ENCODE measurements at places on chromosomes 5 and 9.

GRCh38 chr5:54317511-54318260 lies 7.3 kb upstream of the ARL15 start:
- DNase-seq, result no peak
- H3K36me3 ChIP-seq, result no peaks in the 10 kb centered on the region
- no peaks in the 10 kb centered on the region for H3K27me3 ChIP-seq
- H3K4me3 ChIP-seq, result no peak overlapping the region
- H3K4me1 ChIP-seq, result no peaks in the 10 kb centered on the region
- no peak overlapping the region for H3K27ac ChIP-seq

DNA sequence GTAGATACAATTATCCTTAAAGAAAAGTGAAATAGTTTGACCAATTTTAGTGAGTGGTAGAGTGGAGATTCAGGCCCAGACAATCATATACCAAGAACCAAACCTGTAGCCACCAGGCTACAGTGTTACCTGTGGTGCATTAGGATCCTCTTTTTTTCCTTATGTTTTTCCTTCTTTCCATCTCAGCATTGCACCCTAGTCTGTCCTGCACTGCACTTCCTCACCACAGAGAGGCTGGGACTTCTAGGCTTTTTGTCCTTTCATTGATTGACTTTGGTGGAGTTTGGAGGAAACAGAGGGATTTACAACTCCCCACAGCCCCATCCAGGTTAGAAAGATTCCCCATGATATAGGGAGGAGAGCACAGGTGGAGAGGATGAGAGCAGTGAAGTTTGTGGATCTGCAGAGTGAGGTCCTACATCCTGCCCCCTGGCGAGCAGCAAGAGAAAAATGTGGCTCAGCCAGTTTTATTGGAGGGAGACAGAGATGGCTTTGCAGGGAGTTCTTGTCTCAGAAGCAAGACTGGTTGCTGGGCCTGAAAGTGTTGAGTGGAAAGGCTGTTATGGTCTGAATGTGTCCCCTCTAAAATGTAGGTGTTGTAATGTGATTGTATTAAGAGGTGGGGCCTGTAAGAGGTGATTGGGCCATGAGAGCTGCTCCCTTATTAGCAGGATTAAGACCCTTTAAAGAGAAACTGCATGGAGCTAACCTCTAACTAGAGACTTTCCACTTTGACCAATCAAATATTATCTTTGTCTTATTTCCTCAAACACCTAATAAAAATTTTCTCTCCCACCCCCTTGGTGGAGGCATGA lies 36.2 kb downstream of the KIF4B start:
- no peaks in the 10 kb centered on the region for H3K4me1 ChIP-seq
- DNase-seq, result no peak
- H3K27me3 ChIP-seq, result no peaks in the 10 kb centered on the region
- H3K27ac ChIP-seq, result no peak overlapping the region
- no peak overlapping the region for H3K4me3 ChIP-seq

DNA sequence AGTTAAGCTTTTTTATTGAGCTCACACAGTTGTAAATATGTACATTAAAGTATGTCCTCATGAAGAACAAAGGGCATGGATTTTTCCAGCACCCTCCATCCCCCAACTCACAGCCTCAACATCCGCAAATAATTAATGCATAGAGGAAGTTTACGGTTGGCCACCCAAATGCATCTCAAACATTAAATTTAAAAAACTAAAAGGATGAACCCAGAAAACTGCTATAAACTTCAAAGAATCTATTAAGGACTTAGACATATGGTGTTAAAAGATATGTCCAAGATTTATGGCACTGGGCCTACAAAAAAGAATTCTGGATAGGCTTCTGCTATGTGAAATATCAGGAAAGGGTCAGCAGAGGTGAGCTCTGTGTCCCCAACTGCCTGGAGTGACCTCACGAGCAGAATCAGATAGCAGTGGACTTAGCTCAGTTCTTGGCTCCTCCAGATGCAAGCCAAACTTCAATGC lies 54.0 kb upstream of the TNC start:
- DNase-seq, result no peak
- no peak overlapping the region for H3K27ac ChIP-seq
- H3K4me1 ChIP-seq, result peaks cover 6% of the 10 kb centered on the region
- H3K27me3 ChIP-seq, result no peaks in the 10 kb centered on the region

GRCh38 chr5:125134216-125135081 lies 388.0 kb upstream of the ZNF608 start:
- no peaks in the 10 kb centered on the region for H3K36me3 ChIP-seq
- H3K4me3 ChIP-seq, result no peak overlapping the region
- no peaks in the 10 kb centered on the region for H3K27me3 ChIP-seq
- DNase-seq, result no peak
- no peak overlapping the region for H3K27ac ChIP-seq

DNA sequence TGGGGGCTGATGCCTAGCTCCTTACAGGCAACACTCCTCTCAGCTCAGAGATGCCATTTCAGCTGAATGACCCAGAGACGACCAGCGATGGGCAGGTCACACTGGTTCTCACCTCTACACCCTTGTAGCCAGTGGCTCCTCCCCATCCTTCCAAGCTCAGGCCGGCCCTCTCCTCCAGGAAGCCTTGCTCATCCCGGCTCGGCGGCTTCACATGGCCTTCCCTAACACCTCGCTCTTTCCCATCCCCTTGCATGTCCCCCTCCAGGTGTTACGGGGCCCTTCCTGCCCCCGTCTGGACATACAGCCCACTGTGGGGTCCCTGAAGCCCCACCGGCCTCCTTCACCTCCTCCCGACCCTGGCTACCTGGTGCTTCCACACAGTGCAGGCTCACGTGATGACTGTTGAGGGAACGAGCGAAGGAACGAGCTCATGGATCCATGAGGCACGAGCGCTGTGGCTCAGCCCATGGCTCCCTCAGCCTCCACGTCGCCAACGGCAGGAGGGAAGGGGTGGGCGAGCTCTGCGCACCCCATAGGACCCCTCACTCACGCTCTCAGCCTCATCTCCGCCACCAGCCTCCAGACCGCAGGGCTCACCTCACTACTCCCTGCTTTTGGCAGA lies 45.7 kb downstream of the SARDH start:
- no peaks in the 10 kb centered on the region for H3K4me1 ChIP-seq
- no peak for DNase-seq
- no peaks in the 10 kb centered on the region for H3K36me3 ChIP-seq

GRCh38 chr5:109309326-109310063 lies 100.3 kb downstream of the PJA2 start:
- no peak overlapping the region for H3K4me3 ChIP-seq
- H3K4me1 ChIP-seq, result no peaks in the 10 kb centered on the region
- H3K27ac ChIP-seq, result no peak overlapping the region
- DNase-seq, result no peak

GRCh38 chr5:111530298-111530740 lies 18.0 kb upstream of the STARD4 start:
- no peaks in the 10 kb centered on the region for H3K4me1 ChIP-seq
- DNase-seq, result peak; percentile 46
- H3K36me3 ChIP-seq, result no peaks in the 10 kb centered on the region

DNA sequence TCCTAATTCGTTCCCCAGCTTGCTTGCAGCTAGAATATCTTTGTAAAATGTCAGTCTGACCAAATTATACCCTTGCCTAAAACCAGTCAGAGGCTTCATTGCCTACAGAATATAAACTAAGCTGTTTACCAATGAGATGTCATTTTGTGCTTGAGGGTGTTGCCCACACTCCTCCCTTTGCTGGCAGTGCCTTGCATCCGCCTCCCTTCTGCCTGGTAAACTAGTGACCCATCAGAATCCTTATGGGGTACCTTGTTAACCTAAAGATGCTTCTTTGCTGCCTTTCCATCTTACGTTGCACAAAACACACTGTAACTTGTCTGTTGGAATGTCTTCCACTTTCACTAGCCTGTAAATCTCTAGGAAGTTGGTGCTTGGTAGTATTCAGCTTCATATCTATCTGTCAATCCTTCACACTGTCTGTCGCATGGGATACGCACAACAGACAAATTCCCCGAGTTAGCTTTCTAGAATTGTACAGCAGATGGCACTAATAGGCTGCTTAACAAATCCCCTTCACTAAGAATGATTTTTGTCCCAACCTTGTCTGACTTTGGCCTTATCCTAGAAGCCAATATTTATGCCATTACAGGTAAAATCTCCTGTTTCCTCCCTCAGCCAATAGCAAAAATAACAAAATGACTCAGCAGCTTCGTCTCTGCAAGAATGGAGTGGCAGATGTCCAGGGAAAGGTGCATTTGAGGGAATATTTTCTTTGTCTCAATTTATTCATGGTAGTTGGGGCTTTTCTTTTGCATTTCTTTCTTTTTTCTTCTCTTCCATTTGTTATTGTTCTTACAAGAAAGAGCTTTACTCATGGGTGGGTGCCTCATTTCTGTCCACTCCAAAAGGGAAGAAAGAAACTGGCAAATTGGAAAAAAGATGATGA lies 3.0 kb downstream of the NUDT2 start:
- DNase-seq, result no peak
- H3K4me1 ChIP-seq, result peaks cover 41% of the 10 kb centered on the region
- no peaks in the 10 kb centered on the region for H3K27me3 ChIP-seq

DNA sequence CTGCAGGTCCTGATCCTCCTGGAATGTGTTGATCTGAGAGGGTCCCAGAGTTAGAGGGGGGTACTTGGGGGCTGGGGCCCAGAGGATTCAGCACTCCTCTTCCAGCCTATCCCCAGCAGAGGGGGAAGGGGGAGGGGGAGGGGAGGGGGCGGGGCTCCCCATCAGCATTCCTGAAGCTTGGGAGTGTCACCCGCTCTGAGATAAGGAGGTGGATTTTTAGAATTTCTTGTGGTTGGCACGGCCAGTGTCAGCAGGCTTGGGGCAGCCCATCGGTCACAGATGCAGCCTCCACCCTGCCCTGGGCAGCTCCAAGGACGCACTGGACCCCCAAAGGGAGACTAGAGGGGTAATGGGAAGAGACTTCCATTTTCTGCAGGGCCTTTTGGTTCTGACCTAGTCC lies 5.3 kb downstream of the FGF18 start:
- no peaks in the 10 kb centered on the region for H3K27me3 ChIP-seq
- no peak for DNase-seq
- no peak overlapping the region for H3K27ac ChIP-seq
- H3K4me1 ChIP-seq, result peaks cover 18% of the 10 kb centered on the region
- no peak overlapping the region for H3K4me3 ChIP-seq

DNA sequence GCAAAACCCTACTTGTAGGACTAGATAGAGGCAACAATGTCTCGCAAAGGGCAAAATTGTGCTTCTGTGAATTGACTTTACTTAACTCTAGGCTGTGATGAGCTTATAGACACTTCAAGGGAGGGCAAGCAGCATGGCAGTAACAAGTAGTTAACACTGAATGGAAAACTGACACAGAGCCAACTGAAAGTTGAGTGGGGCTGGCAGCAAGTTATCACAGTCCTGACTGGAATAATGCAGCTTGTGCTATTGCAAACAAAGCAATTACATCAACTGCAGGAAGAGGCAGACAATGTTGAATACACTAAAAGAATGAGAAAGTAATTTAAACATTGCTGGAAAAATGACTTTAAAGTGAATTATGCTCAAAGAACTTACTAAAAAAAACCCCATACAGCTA lies 62.2 kb downstream of the RNF38 start:
- H3K4me3 ChIP-seq, result no peak overlapping the region
- H3K27ac ChIP-seq, result no peak overlapping the region
- no peak for DNase-seq
- no peaks in the 10 kb centered on the region for H3K27me3 ChIP-seq
- H3K36me3 ChIP-seq, result no peaks in the 10 kb centered on the region

DNA sequence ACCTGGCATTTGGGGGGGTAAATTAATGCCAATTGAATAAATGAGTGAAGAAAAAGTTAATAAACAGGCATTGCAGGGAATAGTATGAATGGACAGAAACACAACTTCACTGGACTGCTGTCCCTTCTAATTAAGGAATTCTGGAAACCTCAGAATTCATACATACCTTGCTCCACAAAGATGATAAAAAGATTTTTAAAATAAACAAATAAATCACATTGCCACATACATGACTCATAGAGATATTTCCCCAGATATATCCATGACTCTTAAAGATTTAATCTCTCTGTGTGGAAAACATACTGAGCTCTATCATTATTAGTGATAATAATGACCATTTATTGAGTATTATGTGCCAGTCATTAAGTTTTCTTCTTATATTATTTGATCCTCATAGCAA lies 469.0 kb upstream of the MEF2C start:
- no peak overlapping the region for H3K27ac ChIP-seq
- no peak for DNase-seq
- H3K4me1 ChIP-seq, result no peaks in the 10 kb centered on the region
- no peak overlapping the region for H3K4me3 ChIP-seq

- H3K27ac ChIP-seq, result no peak overlapping the region
- DNase-seq, result no peak
- H3K27me3 ChIP-seq, result no peaks in the 10 kb centered on the region
Observed at GRCh38 chr9:137013571-137013940, 14.5 kb downstream of the ABCA2 start.

- no peak overlapping the region for H3K4me3 ChIP-seq
- H3K4me1 ChIP-seq, result no peaks in the 10 kb centered on the region
- no peaks in the 10 kb centered on the region for H3K36me3 ChIP-seq
- H3K27ac ChIP-seq, result no peak overlapping the region
- no peaks in the 10 kb centered on the region for H3K27me3 ChIP-seq
- DNase-seq, result no peak
Observed at GRCh38 chr5:83752700-83753099, 32.0 kb upstream of the HAPLN1 start.

- no peaks in the 10 kb centered on the region for H3K4me1 ChIP-seq
- H3K4me3 ChIP-seq, result no peak overlapping the region
- no peaks in the 10 kb centered on the region for H3K36me3 ChIP-seq
- no peaks in the 10 kb centered on the region for H3K27me3 ChIP-seq
- H3K27ac ChIP-seq, result no peak overlapping the region
Observed at GRCh38 chr9:37914701-37915358, 10.9 kb upstream of the SLC25A51 start.

DNA sequence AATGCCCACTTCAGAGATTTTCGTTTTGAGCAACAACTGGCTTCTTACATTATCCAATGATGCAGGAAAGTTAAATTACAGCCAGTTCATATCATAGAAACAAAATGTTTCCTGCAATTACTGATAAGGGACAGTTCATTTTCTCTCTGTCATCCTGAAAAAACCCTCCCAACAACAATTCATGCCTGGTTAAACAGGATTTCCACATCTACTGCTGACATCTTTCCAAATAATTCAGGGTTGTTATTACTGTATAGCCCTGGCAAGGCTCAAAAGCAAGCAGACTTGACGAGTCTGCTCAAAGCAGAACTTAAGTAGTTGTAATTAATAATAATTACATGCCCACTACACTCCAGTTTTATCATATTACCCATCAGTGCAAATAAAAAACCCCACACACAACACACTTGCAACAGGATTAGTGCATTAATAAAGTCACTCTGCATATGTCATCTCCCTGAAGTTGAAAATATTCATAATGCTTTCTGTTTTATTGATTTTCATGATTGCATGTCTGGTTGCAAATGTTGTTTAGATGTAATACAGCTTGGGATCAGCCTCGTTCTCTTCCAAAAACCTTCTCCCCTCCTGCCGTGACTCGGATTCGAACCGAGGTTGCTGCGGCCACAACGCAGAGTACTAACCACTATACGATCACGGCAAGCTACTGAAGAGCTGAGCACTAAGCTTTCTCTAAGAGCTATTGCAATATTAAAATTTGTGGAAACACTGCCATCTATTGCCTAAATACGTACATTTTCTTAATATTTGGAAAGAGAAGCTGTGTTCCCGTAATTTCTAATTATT lies 119.6 kb upstream of the NFIB start:
- peak overlapping the region; percentile 38 for H3K4me3 ChIP-seq
- no peaks in the 10 kb centered on the region for H3K36me3 ChIP-seq
- no peak overlapping the region for H3K27ac ChIP-seq
- DNase-seq, result no peak

- H3K4me3 ChIP-seq, result no peak overlapping the region
- H3K36me3 ChIP-seq, result no peaks in the 10 kb centered on the region
- H3K4me1 ChIP-seq, result no peaks in the 10 kb centered on the region
- H3K27me3 ChIP-seq, result no peaks in the 10 kb centered on the region
- DNase-seq, result no peak
Observed at GRCh38 chr5:79886925-79887655, 104.0 kb downstream of the MTX3 start.
